Left ventricle myocardium superior (tissue), 1 donor: ENCODE measurements at places on chromosomes 1 and 21. TPM values are rescaled to one million over a fixed set of nuclear protein-coding genes. Genes with fewer than 3 reads are reported as not detected.
A peak's percentile ranks its signal among the peaks of the same experiment; 100 is the strongest.

- DNase-seq, result no peak
Observed at GRCh38 chr1:29990304-29990703, 733.1 kb downstream of the MATN1 start.

- DNase-seq, result no peak
Observed at GRCh38 chr1:113388017-113388620, 2.2 kb upstream of the MAGI3 start.

DNA sequence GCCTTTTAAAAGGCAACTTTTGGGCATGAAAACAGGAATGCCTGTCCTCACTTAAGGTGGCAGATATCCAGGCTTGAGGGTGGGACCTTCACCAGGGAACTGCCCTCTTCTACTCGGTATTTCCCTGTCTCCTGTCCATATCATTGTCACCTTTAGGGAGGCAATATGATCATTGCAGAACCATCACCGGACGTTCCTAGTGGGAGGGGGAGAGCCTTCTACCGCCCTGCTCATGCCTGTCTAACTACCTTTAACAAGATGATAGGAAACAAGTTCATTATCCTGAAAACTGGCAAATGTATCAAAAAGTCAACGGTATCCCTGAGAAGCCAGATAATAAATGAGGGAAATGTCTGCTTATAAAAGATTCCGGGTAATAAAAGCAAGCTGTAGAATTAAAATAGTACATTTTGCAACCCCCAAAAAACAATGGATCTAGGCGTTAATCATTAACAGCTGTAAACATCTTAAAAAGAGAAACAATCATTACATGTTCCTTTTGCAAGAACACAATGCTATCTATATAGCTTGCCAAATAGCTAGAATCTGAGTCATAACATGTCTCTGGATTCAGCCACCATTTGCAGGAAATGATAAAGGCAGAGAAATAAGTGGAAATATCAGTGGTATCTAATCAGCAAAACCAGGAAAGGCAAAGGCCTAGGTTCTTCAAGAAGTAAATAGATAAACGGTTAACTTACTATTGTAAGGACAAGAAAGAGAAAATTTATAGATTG, 852.9 kb upstream of the ADGRL4 start:
- no peak for DNase-seq

DNA sequence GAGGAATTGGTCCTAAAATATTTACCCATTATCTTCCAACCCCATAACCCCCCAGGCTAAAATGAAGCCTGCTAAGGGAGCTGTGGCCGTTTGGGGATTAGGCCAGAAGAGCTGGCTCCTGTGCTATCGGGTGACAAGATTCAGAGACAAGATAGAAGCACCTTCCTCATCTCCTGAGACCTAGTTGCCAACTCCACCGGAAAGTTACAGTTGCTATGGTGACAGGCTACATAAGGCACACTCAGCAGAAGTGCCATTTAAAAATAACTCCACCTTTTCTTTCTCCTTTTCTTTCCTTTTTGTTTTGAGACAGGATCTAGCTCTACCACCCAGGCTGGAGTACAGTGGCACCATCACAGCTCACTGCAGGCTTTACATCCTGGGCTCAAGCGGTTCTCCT, 43.6 kb upstream of the ROR1 start:
- no peak for DNase-seq

- no peak for DNase-seq
Observed at GRCh38 chr1:4695241-4695640, 40.8 kb downstream of the AJAP1 start.

DNA sequence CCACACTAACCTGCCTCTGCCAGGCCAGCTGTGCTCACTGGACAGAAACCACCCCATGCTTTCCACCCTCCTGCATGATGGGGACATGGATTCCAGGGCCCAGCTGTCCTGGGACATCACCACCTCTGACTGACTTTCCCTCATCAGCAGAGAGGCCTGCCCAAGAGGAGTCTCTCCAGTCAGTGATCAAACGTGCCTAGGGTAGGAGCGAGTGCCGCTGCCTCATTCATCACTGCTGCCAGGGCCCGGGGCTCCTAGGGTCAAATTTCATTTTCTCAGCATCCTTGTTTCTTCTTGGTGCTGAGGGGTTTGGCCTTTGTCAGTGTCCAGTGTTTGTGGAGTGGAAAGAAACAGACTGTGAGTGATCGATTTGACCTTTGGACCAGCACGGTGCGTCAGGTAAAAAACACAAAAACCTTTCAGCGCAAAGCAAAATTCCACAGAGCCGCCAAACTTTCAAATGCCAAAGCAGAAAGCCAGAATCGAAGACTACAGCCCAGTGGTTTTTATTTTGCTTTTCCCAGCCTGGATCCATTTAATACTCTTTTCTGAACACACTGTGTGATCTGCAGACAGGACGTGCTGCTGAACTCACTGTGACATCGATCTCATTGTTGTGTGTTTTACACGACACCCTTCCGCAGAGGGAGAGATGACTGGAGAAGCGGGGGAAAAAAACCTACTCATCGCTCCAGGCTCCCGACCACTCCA, 43.2 kb downstream of the CAPN8 start:
- DNase-seq, result no peak

- DNase-seq, result no peak
Observed at GRCh38 chr1:103265551-103265950, 157.2 kb upstream of the COL11A1 start.

DNA sequence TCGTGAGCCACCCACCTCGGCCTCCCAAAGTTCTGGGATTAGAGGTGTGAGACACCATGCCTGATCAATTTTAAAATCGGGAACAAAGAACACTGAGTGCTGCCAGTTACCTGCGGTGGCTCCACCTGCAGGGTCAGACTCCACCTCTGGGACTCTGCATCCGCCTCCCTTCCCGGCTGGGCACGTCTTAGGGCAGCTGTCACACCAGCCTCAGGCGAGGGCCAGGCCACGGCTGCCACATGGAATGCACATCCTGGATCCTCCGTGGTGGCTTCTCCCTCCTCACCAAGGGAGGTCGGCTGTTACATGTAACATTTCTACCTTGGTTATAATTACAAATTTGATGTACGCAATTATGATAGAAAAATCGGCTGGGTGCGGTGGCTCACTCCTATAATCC, 5.9 kb upstream of the MXRA8 start:
- peak; percentile 20 for DNase-seq

- no peak for DNase-seq
Observed at GRCh38 chr21:39613041-39613934, 548 bp downstream of the B3GALT5 start.

Gene CFHR1
- not detected for total RNA-seq

Gene TDRD5
- total RNA-seq, result not detected

Gene DEPDC1
- total RNA-seq, result 0.45 TPM
